ENCODE measurements at places on chromosomes 3 and 15.

DNA sequence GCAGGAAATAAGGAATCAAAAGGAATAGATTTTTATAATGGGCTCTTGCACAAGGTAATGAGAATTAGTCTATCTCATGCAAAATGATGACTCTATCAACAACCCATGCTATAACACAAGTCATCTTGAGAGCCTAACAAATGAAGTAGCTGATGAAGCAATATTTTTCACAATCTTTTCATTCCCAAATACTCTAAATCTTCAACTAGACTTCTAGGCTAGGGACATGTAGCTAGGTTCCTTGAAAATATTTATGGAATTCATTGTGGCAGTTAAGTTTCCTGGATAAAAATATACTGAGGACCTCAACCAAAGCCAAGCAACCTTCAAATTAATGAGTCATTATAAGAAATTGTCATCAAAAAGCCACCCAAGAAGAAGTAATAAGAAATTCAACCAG, 55.4 kb downstream of the DCBLD2 start:
- DNase-seq, result no peak
- no peak overlapping the region for H3K27ac ChIP-seq
- peaks cover 44% of the 10 kb centered on the region for H3K36me3 ChIP-seq
- no peaks in the 10 kb centered on the region for H3K27me3 ChIP-seq
- no peak overlapping the region for H3K4me3 ChIP-seq

- peak overlapping the region; percentile 52 for H3K27ac ChIP-seq
- peaks cover 90% of the 10 kb centered on the region for H3K36me3 ChIP-seq
- peaks cover 5% of the 10 kb centered on the region for H3K4me1 ChIP-seq
- no peak for DNase-seq
- no peak overlapping the region for H3K4me3 ChIP-seq
- H3K27me3 ChIP-seq, result no peaks in the 10 kb centered on the region
Measured at GRCh38 chr3:172317481-172317880, 130.8 kb downstream of the GHSR start.

DNA sequence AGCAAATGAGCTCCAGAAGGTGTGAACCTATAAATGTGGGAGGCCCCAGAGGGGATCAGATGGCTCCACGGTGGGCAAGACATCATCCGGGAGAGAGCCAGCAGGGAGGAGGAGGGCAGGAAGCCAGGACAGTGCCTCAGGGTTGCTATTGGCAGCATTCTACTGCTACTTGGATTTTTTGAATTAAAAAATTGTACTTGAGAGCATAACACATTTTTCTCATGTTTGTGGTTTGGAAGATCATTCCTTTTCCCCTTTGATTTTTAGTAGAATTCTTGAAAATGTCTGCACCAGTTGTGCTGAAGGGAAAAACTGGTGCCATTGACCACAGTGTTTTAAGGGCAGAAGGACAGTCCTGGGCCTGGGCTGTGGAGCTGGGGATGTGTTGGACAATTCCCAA, 59.2 kb downstream of the LYZL4 start:
- no peaks in the 10 kb centered on the region for H3K27me3 ChIP-seq
- H3K27ac ChIP-seq, result no peak overlapping the region
- no peaks in the 10 kb centered on the region for H3K36me3 ChIP-seq
- H3K4me1 ChIP-seq, result peaks cover 8% of the 10 kb centered on the region
- peak overlapping the region; percentile 7 for H3K4me3 ChIP-seq

DNA sequence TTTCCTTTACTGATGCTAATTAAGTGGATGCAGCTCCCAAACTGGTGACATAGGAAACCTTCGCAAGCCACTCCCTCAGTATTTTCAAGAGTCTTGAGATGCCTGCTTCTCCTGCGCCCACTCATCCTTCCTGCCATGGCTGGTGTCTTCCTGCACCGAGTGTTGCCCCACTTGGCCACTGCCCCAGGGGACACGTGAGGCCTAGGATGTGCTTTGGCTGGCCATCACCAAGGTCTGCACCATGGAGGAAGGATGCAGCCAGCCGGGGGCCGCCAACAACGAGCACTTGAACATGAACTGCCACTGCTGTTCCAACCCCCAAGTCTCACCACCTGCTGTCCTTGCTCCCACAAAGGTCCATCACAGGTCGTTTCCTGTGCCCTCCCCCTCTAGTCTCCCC, 34.1 kb downstream of the EPHB3 start:
- H3K27me3 ChIP-seq, result peaks cover 4% of the 10 kb centered on the region
- H3K4me1 ChIP-seq, result peaks cover 14% of the 10 kb centered on the region
- no peak overlapping the region for H3K27ac ChIP-seq
- no peak for DNase-seq
- H3K4me3 ChIP-seq, result no peak overlapping the region

DNA sequence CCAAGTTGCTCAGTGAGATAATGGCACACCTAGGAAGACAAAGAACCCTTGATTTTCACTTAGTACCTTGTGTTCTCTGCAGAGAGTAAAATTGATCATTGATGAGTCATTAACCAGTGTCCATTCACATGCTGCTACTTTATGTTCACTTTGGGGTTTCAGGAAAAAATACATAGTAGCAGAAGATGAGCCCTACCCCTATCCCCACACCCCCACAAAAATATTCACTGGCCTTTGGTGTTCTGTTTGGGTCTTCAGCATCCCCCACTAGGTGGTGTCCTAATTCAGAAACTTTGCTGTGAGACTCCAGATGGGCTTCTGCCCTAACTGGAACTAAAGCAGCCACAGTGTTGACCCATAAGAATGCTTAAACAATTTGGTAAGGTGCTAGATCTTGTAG, 178.8 kb downstream of the KLHL25 start:
- H3K36me3 ChIP-seq, result peaks cover 32% of the 10 kb centered on the region
- peak; percentile 66 for DNase-seq
- peaks cover 12% of the 10 kb centered on the region for H3K4me1 ChIP-seq
- H3K4me3 ChIP-seq, result no peak overlapping the region

- peak; percentile 83 for DNase-seq
- no peaks in the 10 kb centered on the region for H3K27me3 ChIP-seq
- no peak overlapping the region for H3K4me3 ChIP-seq
- peaks cover 46% of the 10 kb centered on the region for H3K36me3 ChIP-seq
- H3K27ac ChIP-seq, result no peak overlapping the region
- no peaks in the 10 kb centered on the region for H3K4me1 ChIP-seq
Measured at GRCh38 chr3:33131331-33132018, 17.7 kb downstream of the CRTAP start.

DNA sequence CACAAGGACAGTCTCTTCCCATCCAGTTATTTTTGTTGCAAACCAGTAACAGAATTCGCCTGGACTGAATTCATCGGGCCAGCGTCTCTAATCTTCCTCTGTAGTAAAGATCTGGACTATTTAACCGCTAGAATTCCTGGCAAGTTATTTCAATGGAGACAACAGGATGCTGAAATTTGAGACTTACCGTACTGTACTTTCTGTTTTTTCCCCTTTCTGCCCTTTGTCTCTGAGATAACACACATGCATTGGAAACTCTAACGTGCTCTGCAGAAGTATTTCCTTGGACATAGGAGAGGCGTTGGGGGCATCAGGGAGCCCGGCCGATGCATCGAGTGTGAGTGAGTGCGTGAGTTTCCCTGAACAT, 61.5 kb downstream of the ASB7 start:
- H3K36me3 ChIP-seq, result no peaks in the 10 kb centered on the region
- no peak overlapping the region for H3K4me3 ChIP-seq
- no peaks in the 10 kb centered on the region for H3K4me1 ChIP-seq

- DNase-seq, result peak; percentile 65
- H3K36me3 ChIP-seq, result no peaks in the 10 kb centered on the region
- peaks cover 88% of the 10 kb centered on the region for H3K27me3 ChIP-seq
Measured at GRCh38 chr3:160677459-160677881, 510 bp downstream of the ARL14 start.

- no peak overlapping the region for H3K27ac ChIP-seq
- H3K4me3 ChIP-seq, result no peak overlapping the region
- no peak for DNase-seq
- no peaks in the 10 kb centered on the region for H3K4me1 ChIP-seq
- no peaks in the 10 kb centered on the region for H3K36me3 ChIP-seq
Measured at GRCh38 chr3:33229947-33230346, 11.3 kb upstream of the SUSD5 start.

DNA sequence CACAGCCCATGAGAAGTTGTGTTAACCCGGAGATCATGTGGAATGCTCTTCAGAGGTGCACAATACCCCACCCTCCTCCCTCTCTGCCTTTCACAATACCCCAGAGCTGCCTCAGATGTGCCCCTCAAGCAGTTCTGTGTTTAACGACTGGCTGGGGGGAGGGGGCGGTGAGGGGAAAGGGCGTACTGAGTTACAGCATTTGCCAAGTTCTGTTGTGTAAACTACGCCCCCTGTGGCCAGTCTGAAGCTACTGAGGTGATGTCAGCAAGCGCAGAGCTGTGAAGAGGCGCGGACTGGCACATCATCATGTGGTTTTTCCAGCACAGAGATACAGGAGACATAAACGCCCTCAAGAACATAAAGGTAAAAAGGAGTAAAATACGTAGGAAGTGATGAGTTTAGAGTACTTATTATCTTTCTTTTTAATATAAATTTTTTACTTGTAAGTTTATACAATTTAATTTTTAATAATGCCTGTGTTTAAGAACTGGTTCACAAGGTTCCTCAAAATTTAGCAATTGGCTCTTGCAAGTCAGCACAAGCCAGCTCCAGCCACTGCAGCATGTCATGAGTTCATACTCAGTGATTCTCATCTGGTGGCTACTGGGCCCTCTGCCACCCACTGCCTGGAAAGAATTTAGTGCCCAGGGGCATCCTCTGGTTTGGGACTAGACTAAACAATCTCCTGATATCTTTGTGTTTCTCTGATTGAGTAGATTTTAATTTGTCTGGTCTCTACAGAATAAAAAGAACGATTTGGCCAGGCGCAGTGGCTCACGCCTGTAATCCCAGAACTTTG, 1.7 kb downstream of the EPB42 start:
- no peaks in the 10 kb centered on the region for H3K27me3 ChIP-seq
- no peak overlapping the region for H3K27ac ChIP-seq
- DNase-seq, result peak; percentile 90
- no peak overlapping the region for H3K4me3 ChIP-seq

DNA sequence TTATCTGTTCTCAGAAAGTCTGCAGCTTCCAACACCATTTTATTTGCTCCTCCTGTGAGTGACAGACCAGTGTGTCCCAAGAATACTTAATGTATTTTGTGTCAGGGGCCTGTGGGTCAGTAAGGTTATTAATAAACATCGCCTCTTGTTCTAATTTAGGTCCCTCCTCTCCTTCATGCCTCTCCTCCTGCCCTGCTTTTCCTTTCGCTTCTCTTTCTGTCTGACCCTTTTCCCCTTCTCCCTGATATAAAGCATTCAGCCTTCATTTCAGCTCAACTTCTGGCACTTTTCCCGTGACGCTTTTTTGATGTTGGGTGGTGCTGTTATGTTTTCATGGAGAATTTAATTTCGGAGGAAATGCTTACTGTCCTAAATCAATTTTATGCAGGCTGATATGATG, 29.7 kb upstream of the NR2F2 start:
- H3K27me3 ChIP-seq, result no peaks in the 10 kb centered on the region
- no peaks in the 10 kb centered on the region for H3K4me1 ChIP-seq
- DNase-seq, result no peak
- no peak overlapping the region for H3K4me3 ChIP-seq
- H3K27ac ChIP-seq, result no peak overlapping the region

DNA sequence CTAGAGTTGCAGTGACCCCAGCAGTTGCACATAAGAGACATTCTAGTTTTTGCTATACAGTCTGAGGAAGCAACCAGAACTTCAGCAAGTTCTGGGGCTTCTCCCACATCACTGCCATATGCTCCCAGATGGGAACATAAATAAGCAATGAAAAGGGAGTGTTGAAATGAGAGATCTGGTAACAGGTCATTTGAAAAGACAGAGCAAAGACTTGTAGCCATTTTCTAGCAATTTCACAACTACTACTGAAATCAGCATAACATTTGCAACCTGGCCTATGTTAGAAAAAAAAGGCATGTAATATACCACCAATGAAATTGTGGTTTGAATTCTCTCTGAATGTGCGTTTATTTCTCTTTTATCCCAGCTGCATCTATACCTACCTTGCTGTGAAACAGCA, 57.5 kb downstream of the NUDT16 start:
- no peaks in the 10 kb centered on the region for H3K36me3 ChIP-seq
- no peaks in the 10 kb centered on the region for H3K27me3 ChIP-seq
- DNase-seq, result no peak
- no peak overlapping the region for H3K4me3 ChIP-seq
- H3K27ac ChIP-seq, result no peak overlapping the region
- no peaks in the 10 kb centered on the region for H3K4me1 ChIP-seq

- H3K27me3 ChIP-seq, result no peaks in the 10 kb centered on the region
- no peak for DNase-seq
- no peak overlapping the region for H3K27ac ChIP-seq
- no peaks in the 10 kb centered on the region for H3K36me3 ChIP-seq
- peaks cover 4% of the 10 kb centered on the region for H3K4me1 ChIP-seq
Measured at GRCh38 chr3:138842483-138843188, 7.9 kb upstream of the PIK3CB start.

DNA sequence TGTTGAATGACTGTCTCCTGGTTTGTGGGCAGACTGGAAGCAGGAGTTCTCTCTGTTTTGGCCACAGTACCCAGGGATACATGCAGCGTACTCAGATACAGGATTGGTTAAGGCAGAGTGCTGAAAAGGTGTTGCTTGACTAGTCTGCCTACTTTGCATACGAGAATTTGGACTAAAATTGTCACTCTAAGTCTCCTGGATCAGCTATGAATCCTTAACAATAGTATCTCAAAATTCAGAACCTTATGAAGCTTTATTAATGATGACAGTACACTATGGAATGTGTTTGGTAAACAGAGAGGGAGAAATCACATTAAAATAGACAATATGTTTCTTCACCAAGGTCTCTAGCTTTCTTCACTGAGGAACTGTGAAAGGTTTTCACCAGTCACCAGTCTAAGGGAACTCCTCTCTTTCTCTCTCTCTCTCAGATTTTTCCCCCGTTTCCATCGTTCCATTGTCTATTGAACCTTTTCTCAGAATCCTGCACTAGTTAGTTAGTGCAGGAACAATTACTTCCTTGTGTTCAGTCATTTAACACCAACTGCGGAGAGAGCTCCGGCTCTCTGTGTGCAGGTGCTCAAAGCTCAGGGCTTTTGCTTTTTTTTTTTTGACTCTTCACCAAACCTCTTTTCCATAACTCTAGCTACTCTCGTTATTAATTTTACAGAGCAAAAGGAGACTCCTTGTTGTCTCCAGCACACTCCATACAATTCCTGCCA, 85.9 kb upstream of the FNDC3B start:
- H3K27ac ChIP-seq, result peak overlapping the region; percentile 67
- H3K36me3 ChIP-seq, result no peaks in the 10 kb centered on the region
- DNase-seq, result no peak
- peaks cover 6% of the 10 kb centered on the region for H3K4me1 ChIP-seq
- H3K4me3 ChIP-seq, result no peak overlapping the region

GRCh38 chr15:47778263-47778770, 61.0 kb downstream of the SEMA6D start:
- peaks cover under 1% of the 10 kb centered on the region for H3K36me3 ChIP-seq
- peak; percentile 47 for DNase-seq
- no peak overlapping the region for H3K27ac ChIP-seq
- peak overlapping the region; percentile 47 for H3K4me3 ChIP-seq

- no peak overlapping the region for H3K4me3 ChIP-seq
- no peak overlapping the region for H3K27ac ChIP-seq
- no peaks in the 10 kb centered on the region for H3K27me3 ChIP-seq
- DNase-seq, result peak; percentile 90
- H3K4me1 ChIP-seq, result peaks cover 3% of the 10 kb centered on the region
- H3K36me3 ChIP-seq, result no peaks in the 10 kb centered on the region
Measured at GRCh38 chr3:17894434-17895060, 152.1 kb upstream of the TBC1D5 start.

GRCh38 chr15:78148392-78149067, 632 bp upstream of the IDH3A start:
- no peak overlapping the region for H3K27ac ChIP-seq
- peak overlapping the region; percentile 89 for H3K4me3 ChIP-seq
- no peak for DNase-seq
- no peaks in the 10 kb centered on the region for H3K27me3 ChIP-seq
- H3K4me1 ChIP-seq, result no peaks in the 10 kb centered on the region
